ENCODE measurements at places on chromosomes 1 and 21.

GRCh38 chr1:85407746-85408377 is 57.1 kb downstream of the DDAH1 start:
- DNase-seq = no peak

- no peak for DNase-seq
Observed at GRCh38 chr1:162552684-162553252, 8.8 kb upstream of the UAP1 start.

GRCh38 chr1:65214340-65215027 is 66.5 kb downstream of the AK4 start:
- no peak for DNase-seq

DNA sequence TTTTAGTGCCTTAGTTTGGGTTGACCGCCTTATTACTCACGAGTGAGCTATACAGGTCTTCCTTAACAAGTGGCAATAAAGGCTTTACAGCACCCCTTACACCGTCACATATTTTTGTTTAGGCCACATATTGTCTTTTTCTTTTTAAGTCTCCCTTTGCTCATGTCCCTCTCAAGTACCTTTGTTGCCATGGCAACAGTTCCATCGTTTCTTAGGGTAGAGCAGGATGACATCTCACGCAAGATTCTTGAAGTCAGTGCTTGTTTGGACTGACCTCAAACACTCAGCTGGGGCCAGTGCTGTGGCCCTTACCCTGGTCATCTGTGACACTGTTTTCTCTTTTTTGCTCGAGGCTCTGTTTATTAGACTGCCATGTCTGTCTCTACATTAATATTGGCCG is 69.8 kb downstream of the PBX1 start:
- DNase-seq = no peak

- no peak for DNase-seq
Observed at GRCh38 chr1:174197088-174197487, 37.8 kb downstream of the RABGAP1L start.

GRCh38 chr1:99603699-99604560 is 42.0 kb upstream of the PALMD start:
- DNase-seq = no peak

DNA sequence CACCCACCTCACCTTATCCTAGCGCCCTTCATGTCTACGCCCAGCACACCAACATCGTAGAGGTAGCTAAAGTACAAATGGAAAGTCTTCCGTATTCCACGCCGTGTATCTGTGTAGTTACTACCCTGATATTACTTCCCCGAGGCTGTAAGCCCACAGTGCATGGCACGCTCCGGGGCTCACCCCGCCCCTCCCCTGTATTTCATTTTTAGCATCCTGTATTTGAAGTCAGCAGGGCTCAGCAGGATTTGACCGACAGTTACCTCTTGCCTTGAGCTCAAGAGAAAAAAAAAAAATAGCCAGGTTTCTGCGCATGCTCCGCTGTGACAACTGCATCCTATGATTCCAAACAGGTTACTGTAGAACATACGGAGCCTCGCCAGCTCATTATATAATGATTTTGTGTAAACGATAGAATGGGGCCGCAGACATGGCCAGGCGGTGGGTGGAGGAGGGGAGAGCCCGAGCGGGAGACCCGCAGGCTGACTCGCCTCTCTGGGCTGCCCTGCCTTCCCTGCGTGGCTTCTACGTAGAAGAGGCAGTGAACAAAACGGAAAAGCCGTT is 1.3 kb downstream of the ABCG1 start:
- no peak for DNase-seq

DNA sequence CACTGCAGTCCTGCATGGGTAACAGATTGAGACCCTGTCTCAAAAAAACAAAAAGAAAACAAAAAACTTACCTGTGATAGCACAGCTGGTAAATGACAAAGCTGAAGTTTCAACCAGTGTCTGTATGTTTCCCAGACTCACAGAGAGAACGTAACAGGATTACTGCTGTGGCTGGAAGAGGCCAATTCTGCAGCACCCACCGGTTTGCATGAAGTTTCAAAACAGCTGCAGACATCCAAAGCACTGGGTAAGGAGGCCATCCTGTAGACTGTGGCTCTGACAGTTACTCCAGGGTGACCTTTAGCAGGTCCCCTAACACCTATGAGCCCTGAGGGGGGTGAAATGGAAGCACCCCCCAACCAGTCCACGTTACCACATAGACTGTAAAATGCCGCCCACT is 7.5 kb downstream of the ID3 start:
- DNase-seq = no peak

DNA sequence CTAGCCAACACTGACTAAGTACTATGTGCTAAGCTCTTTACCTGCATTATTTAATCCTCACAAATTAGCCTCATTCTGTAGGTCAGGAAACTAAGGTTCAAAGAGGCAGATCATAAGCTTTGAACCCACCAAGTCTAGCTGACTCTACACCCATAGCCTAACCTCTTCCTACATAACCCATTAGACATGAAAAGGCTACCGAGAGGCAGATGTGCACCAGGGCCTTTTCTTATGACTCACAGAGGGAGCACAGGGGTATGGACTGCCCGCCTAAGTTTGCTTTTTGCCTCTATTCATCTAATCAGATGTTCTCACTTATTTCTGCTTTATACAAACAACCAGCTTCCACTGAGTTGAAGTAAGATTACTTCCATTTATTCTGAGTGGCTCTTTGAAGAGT is 31.5 kb downstream of the LBR start:
- no peak for DNase-seq

DNA sequence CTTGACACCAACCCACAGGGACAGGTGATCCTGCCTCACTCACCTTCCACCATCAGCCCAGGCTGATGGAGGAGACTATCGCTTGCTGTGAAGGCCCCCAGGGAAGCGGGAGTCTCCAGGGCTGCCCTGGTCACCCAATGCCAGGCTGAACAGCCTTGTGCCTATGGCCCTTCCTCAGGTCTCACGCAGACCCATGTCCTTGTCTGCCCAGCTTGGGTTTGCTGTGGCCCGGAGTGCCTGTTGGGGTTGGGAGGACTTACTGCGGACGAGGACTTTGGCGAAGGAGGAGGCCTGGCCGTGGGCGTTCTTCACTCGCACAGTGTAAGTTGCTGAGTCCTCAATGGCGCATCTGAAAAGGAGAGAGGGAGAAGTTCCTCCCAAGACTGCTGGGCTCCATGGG is 14.3 kb downstream of the MYOM3 start:
- no peak for DNase-seq

GRCh38 chr21:17461014-17461413 is 51.8 kb upstream of the CXADR start:
- DNase-seq = no peak

GRCh38 chr1:248372394-248372793 is 3.2 kb upstream of the OR2T6 start:
- DNase-seq = no peak

DNA sequence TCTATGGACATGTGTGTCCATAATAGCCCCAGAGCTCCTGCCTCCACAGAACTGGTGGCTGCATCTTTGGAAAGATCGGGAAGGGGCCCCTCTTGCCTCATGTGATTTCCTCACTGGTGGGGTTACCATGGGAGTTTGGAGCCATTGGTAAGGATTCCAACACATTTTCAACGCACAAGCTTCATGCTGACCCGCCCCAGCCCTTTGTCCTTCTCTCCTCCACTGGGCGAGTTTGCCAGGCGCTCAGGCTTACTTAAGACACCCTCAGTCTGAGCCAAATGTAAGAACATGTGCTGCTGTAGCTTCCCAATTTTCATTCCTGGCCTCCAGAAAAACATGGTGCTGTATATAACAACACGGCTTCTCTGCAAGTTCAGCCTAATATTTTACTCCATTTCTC is 72.4 kb downstream of the ATP5PO start:
- peak; percentile 53 for DNase-seq

- peak; percentile 47 for DNase-seq
Observed at GRCh38 chr1:9110669-9111356, 18.1 kb downstream of the GPR157 start.

DNA sequence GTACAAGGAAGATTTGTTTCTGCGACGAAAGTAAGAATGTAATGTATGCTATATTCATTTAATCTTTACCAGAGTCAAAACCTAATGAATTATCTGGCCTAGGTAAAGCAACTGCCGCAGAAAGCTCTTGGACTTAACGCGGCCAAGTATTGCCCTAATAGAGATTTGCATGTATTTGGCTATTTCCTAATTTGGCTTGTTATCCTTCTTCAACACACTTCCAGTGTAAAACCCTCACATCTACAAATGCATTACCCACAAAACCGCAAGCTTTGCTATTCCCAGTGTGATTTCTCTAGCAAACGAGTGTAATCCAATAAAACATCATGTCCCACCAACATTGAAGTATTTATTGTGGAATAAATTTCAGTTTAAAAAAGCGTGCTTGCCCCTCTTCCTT is 123.8 kb upstream of the LMO4 start:
- DNase-seq = no peak

DNA sequence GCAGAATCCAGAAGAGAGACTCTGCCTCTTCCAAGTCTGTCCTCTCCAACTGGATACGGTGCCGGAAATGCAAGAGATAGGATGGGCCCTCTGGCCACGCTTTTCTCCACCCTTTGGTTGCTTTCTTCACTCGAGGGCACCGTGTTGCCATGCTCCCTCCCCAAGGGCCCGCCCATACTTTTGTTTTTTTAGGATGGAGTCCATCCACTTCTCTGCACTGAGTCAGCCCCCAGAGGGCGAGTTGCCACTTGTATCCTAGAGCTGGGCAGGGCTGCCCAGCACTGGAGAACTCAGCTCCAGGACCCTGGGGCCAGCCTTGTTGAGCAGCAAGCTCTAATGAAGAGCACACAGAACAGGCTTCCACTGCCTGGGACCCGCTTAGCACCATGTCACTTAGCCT is 25.5 kb downstream of the IFNGR2 start:
- DNase-seq = no peak

DNA sequence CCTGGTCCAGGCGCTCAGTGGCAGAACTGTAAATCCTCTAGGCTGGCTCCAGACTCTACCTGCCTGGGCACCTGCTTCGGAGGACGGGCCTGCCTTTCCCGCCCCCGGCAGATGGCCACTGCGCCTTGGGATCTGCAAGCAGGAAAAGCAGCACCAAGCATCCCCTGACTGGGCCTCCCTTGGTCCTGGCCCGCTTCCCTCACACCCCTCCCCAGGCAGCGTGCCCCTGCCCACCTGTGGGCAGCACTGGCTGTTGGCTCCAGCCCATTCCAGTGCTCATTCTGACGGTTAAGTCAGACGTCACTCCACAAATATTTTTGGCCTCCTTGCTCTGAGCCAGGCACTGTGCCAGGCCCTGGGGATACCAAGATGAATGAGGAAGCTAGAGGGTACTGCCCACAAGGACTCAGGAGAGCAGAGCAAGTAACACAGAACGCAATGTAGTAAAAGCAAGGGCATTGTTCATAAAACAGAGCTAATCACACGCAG is 22.0 kb upstream of the BLACAT1 start:
- peak; percentile 73 for DNase-seq

DNA sequence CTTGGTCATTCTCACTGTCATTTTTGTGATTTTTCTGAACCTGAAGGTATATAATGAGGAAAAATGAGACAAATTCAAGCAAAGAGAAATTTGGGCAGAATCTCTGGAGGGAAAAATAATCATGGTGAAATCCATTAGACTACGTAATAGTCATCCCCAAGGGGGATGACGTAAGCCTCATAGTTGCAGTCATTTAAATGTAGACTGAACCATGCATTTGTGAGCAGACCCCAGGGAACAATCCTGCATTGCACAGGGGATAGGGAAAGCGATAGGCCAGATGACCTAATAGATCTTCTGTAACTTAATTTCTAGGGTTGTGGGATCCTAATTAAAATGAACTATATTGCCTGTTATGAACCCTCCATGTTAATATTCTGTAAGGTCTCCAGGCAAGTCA is 167.4 kb upstream of the C1orf21 start:
- no peak for DNase-seq

DNA sequence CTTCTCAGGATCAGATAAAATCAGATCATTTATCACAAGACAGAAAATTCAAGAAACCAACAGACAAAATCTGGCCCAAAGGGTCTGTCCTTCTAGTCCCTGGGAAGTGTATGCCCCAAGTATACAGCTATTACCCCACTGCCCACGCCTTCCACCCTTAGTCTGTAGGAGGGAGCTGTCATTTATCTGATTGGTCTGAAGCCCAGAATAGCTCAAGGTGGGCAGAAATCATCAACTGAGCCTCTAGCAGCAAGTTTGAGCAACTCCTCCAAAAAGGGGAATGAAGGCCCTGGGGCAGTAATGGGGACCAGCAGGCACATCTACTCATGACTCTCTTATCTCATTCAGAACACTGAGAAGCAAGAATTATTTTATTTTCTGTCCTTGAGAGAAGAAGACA is 126.9 kb downstream of the MATN1 start:
- DNase-seq = no peak

DNA sequence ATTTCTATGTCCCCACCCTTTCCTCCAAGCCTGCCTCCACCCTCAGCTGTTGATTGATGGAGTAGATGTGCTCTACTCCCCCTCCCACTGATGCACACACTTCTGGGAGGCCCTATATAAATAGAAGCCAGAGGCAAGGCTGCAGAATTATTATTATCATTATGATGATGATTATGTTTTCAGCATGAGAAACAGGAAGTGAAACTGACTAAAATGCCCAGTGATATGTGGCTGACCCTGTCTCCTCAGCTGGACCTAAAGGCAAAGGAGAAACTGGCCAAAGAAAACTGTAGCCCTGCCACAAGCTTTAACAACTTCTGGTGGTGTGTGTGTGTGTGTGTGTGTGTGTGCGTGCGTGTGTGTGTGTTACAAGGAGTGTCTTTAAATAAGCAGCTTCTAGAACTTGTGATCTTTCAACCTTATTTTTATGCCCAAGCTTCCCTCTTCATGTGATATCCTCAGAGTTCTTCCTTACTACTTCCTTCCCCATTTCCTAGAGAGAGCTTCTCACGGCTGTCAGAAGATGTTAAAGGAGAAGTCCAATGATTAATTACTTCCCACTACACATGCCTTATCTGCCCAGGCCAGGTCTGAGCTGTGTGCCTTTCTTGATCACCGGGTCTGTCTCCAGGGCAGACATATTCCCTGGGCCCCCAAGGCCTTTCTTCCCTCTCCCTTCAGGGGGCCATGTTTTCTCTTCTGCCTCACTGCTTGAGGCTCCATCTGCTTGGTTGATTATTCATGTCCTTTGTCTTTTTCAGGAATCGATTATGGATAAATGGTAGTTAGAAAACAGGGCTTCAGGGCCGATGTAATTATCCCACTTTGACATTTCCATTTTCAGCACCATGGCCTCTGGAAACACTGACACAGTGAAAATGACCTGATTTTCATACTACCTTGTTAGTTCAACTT is 11.6 kb upstream of the MAPKAPK2 start:
- DNase-seq = no peak

GRCh38 chr1:40795811-40796586 is 12.4 kb downstream of the KCNQ4 start:
- DNase-seq = no peak

- DNase-seq = no peak
Observed at GRCh38 chr1:157106813-157107189, 7.2 kb upstream of the ETV3L start.

All from ascending aorta (tissue), 2 donors.